Activated CD4-positive, alpha-beta T cell treated with anti-CD3 and anti-CD28 coated beads, Interleukin-2, amount 10 ng/mL, durations not matched to agents 24 days and 14 days (primary cell): ENCODE measurements at places on chromosomes 5 and 9.

DNA sequence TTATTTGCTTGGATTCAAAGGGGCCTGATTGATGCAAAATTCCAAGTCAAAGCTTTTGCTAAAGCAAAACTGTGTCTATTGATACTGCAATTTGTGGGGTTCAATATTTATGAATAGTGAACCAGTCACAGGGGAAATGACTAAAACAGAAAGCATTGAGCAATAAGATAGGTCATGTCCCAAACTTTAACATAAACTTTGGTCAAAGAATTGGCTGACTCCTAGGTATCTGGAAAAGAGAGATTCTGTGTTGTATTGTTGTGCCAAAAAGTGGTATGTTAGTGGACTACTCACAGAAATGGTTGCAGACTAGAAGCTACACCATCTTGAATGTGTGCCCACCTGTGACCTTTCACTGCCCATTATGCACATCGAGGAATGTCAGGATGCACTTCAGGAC, 585.5 kb upstream of the RGMB start:
- H3K27ac ChIP-seq = no peak overlapping the region
- no peak for DNase-seq
- no peaks in the 10 kb centered on the region for H3K27me3 ChIP-seq

DNA sequence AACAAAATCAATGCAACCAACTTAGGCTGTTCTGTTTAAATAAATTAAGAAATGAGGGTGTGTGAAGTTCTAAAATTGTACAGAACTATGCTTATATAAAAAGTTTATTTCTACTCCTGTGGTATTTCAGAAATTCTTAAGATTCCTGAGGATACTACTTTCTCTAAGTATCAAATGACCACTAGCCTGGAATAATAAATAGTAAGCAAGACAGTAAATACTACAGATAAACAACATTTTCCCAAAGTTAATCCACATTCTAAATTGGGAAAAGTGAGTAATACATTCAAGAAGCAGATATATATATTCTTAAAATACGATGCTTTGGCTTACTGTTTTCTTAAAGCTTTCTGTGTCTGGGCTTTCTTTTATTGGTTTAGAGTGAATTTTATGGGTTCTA, 29.5 kb downstream of the CCNH start:
- H3K4me1 ChIP-seq = no peaks in the 10 kb centered on the region
- H3K36me3 ChIP-seq = peaks cover 41% of the 10 kb centered on the region
- H3K4me3 ChIP-seq = no peak overlapping the region
- no peak overlapping the region for H3K27ac ChIP-seq
- no peaks in the 10 kb centered on the region for H3K27me3 ChIP-seq
- no peak for DNase-seq

DNA sequence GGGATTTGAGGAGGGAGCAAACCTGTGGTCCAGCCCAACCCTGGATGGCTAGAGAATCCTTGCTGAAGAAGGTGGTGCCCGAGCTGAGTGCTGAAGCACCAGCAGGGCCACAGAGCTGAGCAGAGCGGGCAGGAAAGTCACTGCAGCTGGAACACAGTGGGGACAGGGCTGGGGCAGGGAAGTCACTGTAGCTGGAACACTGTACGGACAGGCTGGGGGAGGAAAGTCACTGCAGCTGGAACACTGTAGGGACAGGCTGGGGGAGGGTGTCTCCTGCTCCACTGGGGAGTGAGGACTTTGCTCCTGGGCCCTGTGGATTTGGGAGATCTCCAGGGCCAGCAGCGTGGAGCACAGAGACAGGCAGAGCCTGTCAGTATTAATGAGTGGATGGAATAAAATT, 9.0 kb upstream of the SUSD3 start:
- H3K27ac ChIP-seq = no peak overlapping the region
- DNase-seq = no peak
- H3K36me3 ChIP-seq = no peaks in the 10 kb centered on the region
- H3K27me3 ChIP-seq = no peaks in the 10 kb centered on the region
- H3K4me3 ChIP-seq = no peak overlapping the region
- H3K4me1 ChIP-seq = peaks cover 3% of the 10 kb centered on the region

- H3K27ac ChIP-seq = no peak overlapping the region
- DNase-seq = no peak
- H3K36me3 ChIP-seq = no peaks in the 10 kb centered on the region
- H3K4me1 ChIP-seq = no peaks in the 10 kb centered on the region
These were observed 76.4 kb downstream of the ROR2 start for GRCh38 chr9:91873637-91874051.

GRCh38 chr5:151298063-151298855, 5.3 kb downstream of the SLC36A3 start:
- peaks cover 7% of the 10 kb centered on the region for H3K4me1 ChIP-seq
- H3K27ac ChIP-seq = no peak overlapping the region

GRCh38 chr5:6195711-6196358, 182.5 kb downstream of the MED10 start:
- no peaks in the 10 kb centered on the region for H3K4me1 ChIP-seq
- H3K36me3 ChIP-seq = no peaks in the 10 kb centered on the region
- DNase-seq = no peak
- no peaks in the 10 kb centered on the region for H3K27me3 ChIP-seq
- no peak overlapping the region for H3K27ac ChIP-seq

GRCh38 chr5:134114886-134115805, 665 bp downstream of the TCF7 start:
- H3K36me3 ChIP-seq = peaks cover 45% of the 10 kb centered on the region
- DNase-seq = peak; percentile 90
- H3K4me1 ChIP-seq = peaks cover 70% of the 10 kb centered on the region
- H3K27ac ChIP-seq = peak overlapping the region; percentile 80
- H3K27me3 ChIP-seq = peaks cover 16% of the 10 kb centered on the region
- peak overlapping the region; percentile 79 for H3K4me3 ChIP-seq

DNA sequence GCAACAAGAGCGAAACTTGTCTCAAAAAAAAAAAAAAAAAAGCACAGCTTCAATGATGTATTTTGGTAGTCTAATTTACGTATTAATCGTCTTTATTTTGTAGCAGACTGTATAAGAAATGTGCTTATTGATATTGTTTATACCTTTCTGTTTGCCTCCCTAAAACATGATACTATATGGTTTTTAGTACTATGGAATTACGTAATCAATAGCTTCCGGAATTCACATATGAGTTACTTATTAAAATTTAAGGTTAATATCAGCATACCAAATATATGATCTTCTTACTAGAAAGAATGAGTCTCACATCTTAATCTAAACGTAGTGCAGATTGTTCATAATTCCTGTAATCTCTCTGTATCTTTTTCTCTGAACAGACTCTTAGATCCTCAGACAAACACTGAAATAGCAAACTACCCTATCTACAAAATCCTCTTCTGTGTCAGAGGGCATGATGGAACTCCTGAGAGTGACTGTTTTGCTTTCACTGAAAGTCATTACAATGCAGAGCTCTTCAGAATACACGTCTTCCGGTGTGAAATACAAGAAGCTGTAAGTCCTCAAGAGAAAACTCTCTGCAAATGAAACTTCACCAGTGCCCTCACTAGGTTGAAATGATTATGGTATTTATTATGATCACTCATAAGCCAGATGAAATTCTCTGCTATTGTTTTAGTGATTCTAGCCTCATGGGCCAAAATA, 44.4 kb upstream of the GPR21 start:
- no peak overlapping the region for H3K4me3 ChIP-seq
- H3K27me3 ChIP-seq = no peaks in the 10 kb centered on the region
- DNase-seq = no peak
- H3K36me3 ChIP-seq = peaks cover 14% of the 10 kb centered on the region

DNA sequence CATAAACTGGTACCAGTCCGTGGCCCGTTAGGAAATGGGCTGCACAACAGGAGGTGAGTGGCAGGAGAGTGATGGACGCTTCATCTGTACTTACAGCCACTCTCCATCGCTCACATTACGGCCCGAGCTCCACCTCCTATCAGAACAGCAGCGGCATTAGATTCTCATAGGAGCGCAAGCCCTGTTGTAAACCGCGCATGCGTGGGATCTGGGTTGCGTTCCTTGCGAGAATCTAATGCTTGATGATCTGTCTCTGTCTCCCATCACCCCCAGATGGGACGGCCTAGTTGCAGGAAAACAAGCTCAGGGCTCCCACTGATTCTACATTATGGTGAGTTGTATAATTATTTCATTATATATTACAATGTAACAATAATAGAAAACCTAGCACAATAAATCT, 480.4 kb downstream of the CCDC171 start:
- H3K4me3 ChIP-seq = no peak overlapping the region
- peaks cover 7% of the 10 kb centered on the region for H3K4me1 ChIP-seq
- no peak for DNase-seq
- no peak overlapping the region for H3K27ac ChIP-seq
- peaks cover 2% of the 10 kb centered on the region for H3K27me3 ChIP-seq
- H3K36me3 ChIP-seq = no peaks in the 10 kb centered on the region

GRCh38 chr5:313265-313664, 8.2 kb upstream of the AHRR start:
- DNase-seq = no peak
- no peaks in the 10 kb centered on the region for H3K4me1 ChIP-seq

- H3K27me3 ChIP-seq = peaks cover 71% of the 10 kb centered on the region
- no peak overlapping the region for H3K27ac ChIP-seq
- no peak overlapping the region for H3K4me3 ChIP-seq
These were observed 1.9 kb upstream of the SLC44A1 start for GRCh38 chr9:105242557-105242956.

DNA sequence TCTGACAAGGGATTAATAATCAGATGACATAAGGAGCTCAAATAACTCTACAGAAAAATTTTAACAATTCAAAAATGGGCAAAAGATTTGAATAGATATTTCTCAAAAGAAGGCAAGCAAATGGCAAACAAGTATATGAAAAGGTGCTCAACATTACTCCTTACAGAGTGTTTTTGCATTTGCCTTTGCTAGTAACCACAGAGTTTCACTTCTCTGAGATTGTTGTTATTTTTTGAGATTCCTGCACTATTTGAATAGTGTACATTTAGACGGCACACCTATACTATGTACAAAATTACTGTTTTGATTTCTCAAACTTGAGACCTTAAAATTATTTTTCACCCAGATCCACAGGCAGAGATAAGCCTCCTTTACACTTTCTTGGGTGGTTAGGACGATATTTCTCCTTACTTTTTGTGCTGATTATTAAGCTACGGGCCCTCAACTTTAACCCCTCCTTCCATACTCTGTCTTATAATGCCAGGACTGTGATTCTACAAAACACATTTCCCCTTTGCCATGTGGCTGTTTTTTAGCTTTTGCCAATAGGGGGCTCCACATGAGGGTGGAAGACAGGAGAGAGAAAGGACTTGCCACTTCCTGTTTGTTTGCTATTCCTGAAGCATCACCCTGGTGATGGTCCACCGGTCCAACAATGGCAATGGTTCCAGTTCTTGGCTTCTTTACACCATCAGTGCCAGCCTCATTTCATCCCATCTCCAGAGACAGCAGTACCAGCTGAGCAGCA, 65.0 kb upstream of the DAP start:
- no peak for DNase-seq
- H3K4me3 ChIP-seq = no peak overlapping the region
- no peaks in the 10 kb centered on the region for H3K36me3 ChIP-seq
- H3K4me1 ChIP-seq = no peaks in the 10 kb centered on the region
- H3K27me3 ChIP-seq = peaks cover 13% of the 10 kb centered on the region

DNA sequence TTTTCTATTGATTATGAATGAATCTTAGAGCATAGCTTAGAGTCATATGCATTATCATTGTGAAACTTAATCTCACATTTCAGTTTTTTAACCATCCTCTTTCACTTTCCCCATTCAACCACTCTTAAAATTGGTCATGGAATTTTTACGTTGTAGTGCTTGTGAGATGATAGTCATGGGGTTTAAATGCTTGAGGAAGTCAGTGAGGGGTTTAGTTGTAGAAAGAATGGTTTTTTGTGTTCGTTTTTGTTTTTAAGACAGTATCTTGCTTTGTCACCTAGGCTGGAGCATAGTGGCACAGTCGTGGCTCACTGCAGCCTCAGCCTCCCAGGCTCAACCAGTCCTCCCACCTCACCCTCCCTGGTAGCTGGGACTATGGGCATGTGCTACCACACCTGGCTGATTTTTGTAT, 19.6 kb downstream of the UGCG start:
- peak overlapping the region; percentile 3 for H3K4me3 ChIP-seq
- H3K4me1 ChIP-seq = peaks cover 38% of the 10 kb centered on the region
- DNase-seq = peak; percentile 74

- H3K36me3 ChIP-seq = no peaks in the 10 kb centered on the region
- H3K27ac ChIP-seq = no peak overlapping the region
- no peak for DNase-seq
- no peak overlapping the region for H3K4me3 ChIP-seq
- peaks cover 2% of the 10 kb centered on the region for H3K27me3 ChIP-seq
- H3K4me1 ChIP-seq = no peaks in the 10 kb centered on the region
These were observed 96.7 kb upstream of the ALDH1B1 start for GRCh38 chr9:38295764-38296163.

- no peaks in the 10 kb centered on the region for H3K36me3 ChIP-seq
- peaks cover 71% of the 10 kb centered on the region for H3K27me3 ChIP-seq
- H3K4me1 ChIP-seq = peaks cover 6% of the 10 kb centered on the region
These were observed 559 bp downstream of the ROR2 start for GRCh38 chr9:91949392-91949945.

- H3K36me3 ChIP-seq = peaks cover 4% of the 10 kb centered on the region
- no peaks in the 10 kb centered on the region for H3K27me3 ChIP-seq
- no peak overlapping the region for H3K4me3 ChIP-seq
- H3K4me1 ChIP-seq = peaks cover 20% of the 10 kb centered on the region
These were observed 30.4 kb upstream of the TESK1 start for GRCh38 chr9:35574578-35575122.

DNA sequence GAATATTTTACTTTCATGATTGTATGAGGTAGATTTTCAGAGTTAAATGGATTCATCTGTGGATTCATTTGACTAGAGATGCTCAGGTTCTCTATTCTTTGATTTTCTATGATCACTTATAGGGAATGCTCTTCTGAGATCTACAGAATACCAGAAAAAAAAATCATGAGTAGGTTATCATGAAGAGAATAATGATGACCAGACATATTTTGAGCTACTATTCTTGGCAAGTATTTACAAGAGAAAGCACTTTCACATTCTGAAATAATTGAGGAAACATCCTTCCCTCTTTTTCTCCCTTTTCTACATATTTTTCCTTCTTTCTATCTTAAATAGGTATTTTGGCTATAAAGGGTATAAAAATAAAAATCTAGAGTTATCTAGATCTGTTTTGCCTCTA, 543.0 kb upstream of the TUSC1 start:
- no peaks in the 10 kb centered on the region for H3K36me3 ChIP-seq
- H3K27me3 ChIP-seq = no peaks in the 10 kb centered on the region
- no peak for DNase-seq
- no peak overlapping the region for H3K27ac ChIP-seq
- no peaks in the 10 kb centered on the region for H3K4me1 ChIP-seq
- no peak overlapping the region for H3K4me3 ChIP-seq
